ENCODE measurements at places on chromosomes 5 and 9. TPM values are rescaled to one million over a fixed set of nuclear protein-coding genes. Genes with fewer than 3 reads are reported as not detected.

SLCO4C1 gene
- 0.24 TPM for total RNA-seq

PCDHGA2 gene
- 4.5 TPM for total RNA-seq

RNF208 gene
- total RNA-seq = 15.6 TPM

ANKRD18B gene
- total RNA-seq = 1.1 TPM

HRCT1 gene
- total RNA-seq = 4.6 TPM

STK32A gene
- total RNA-seq = 2.8 TPM

PCDHGA10 gene
- total RNA-seq = 3.3 TPM

FAM170A gene
- total RNA-seq = not detected

SH2D3C gene
- 21.5 TPM for total RNA-seq

PDE6A gene
- total RNA-seq = 0.16 TPM

ARHGEF37 gene
- total RNA-seq = 17.3 TPM

SLC46A2 gene
- total RNA-seq = not detected

ANKRD20A1 gene
- 1.8 TPM for total RNA-seq

OBP2B gene
- not detected for total RNA-seq

OTP gene
- not detected for total RNA-seq

SMIM3 gene
- total RNA-seq = 37.8 TPM

GCNT1 gene
- total RNA-seq = 4.3 TPM

PCDHB16 gene
- 3.1 TPM for total RNA-seq

FCN2 gene
- 2.0 TPM for total RNA-seq

CTSV gene
- 0.21 TPM for total RNA-seq

CEL gene
- 2.5 TPM for total RNA-seq

PIGO gene
- total RNA-seq = 11.5 TPM

FIBCD1 gene
- 2.2 TPM for total RNA-seq

LVRN gene
- 3.9 TPM for total RNA-seq

SLC45A2 gene
- total RNA-seq = 0.16 TPM

ACSL6 gene
- total RNA-seq = 1.6 TPM

MPDZ gene
- 52.3 TPM for total RNA-seq

SHISAL2B gene
- total RNA-seq = not detected

CA9 gene
- total RNA-seq = 1.6 TPM

ACTBL2 gene
- total RNA-seq = not detected

EIF4E1B gene
- total RNA-seq = not detected

ANGPTL2 gene
- total RNA-seq = 51.8 TPM

SPINK6 gene
- not detected for total RNA-seq

GFPT2 gene
- total RNA-seq = 44.5 TPM
